Stimulated activated CD8-positive, alpha-beta memory T cell treated with anti-CD3 and anti-CD28 coated beads, Interleukin-4, amount 100 ng/mL, for 4 hours (primary cell): ENCODE measurements at places on chromosomes 4 and X.

- DNase-seq: no peak
These were observed 61.9 kb downstream of the HOPX start for GRCh38 chr4:56619160-56619559.

DNA sequence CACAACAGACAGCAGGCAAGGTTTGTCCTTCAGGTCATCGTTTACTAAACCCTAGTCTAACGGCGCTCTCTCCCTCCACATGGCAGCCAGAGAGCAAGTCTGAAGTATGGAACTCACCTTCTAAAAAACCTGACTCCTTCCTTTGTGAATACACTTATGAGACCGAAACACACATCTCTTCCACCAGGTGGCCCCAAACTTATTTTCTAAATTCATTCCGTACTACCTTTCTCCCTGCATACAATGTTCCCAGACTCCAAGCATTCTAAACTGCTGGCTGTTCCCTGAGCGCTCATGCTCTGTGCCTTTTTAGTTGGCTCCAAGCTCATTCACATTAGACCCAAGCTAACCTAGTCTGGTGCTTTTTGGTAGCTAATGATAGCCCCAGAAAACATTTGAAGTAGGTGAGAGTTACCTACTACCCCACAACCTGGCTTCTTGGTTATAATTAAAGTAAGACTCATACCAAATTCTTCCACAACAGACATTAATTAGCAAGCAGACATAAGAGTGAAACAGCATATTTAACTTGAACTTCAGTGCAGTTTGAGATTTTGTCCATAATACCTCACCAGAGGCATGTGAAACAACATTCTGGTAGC is 67.6 kb upstream of the DCLK2 start:
- no peak for DNase-seq

GRCh38 chr4:183863155-183863825 is 41.8 kb upstream of the STOX2 start:
- DNase-seq: no peak

- DNase-seq: no peak
These were observed 427.9 kb downstream of the SPRY1 start for GRCh38 chr4:123824524-123824923.

GRCh38 chrX:55486736-55487135 is 2.9 kb downstream of the USP51 start:
- no peak for DNase-seq

DNA sequence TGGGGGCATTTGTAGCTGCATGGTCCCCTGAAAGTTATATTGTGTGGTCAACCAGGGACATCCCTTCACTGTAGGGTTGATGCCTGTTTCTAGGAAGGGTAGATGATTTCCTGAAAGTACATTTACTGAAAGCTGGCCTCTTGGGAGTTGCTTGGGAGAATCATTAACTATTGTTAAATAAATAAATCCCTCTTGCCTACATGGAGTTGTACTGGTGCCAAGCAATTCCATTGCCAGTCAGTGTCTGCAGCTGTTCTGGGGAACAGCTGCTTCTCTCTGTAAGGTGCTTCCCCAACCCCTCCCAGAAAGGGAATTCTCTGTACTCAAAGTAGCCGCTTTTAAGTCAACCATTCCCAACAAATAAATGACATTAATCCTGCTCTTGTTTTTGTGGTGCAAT is 51.1 kb downstream of the C4orf51 start:
- DNase-seq: no peak

DNA sequence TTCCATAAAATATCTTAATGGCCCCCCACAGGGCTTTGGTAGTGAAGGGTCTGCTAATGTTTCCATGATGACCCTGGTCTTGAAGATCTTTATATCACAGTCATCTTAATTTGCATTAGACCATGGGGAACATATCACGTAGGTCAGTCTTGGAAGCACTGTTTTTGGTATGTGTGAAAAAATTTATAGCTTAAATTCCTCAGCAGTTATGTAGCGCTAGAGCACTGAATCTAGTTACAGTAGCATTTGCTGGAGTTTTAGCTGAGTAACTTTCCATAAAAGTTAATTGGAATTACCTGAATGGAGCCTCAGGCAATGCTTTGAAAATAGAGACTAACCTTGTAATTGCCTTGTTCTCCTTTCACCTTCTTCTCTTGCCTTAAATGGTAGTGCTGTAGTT is 648.8 kb downstream of the IQCM start:
- DNase-seq: no peak

DNA sequence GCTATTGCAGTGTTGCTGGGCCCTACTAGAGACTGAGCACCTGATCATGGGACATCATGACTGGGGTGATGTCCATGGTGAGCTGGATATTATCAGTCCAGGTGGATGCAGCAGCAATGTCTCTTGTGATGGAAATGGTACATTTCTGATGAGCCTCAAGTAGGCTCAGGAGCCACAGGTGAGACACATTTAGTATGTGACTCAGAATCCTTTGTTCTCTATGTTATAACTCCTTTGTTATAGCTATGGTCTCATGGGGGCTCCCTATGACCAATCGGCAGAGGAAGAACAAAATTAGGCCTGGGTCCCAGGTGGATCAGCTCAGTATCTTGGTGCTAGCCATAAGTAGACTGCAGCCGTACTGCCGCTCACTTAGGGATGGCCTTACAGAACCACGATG is 107.9 kb upstream of the FAT1 start:
- DNase-seq: no peak

DNA sequence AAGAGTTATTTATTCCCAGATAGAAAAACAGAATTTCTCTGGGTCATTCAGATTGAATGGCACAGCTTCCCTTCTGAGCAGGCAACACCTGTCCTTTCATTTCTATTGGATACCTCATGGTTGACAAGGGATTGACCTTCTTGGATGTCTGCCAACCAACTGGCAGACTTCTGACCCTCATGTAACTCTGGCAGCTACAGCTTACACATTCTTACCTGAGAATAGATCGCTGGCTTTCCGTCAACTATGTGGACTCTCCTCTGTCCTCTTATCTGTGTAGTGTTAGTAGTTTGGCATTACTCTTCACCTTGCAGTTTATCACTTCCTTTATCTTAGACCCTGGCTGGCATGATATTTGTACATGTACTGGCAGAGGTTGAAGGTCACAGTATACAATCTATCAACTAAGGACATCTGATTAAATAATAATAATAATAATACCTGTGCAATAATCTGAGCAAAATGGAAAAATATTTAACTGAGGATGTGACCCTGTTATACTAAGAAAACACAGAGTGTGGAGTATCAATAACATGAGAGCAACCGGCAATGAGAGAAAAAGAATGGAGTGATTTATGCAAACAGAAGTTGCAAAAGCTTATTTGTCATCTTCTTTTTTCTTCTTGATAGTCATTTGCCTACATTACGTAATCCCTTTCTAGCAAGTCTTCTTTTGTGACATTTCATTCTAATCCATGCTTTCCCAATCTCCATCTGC is 1118.2 kb downstream of the ARAP2 start:
- DNase-seq: no peak

DNA sequence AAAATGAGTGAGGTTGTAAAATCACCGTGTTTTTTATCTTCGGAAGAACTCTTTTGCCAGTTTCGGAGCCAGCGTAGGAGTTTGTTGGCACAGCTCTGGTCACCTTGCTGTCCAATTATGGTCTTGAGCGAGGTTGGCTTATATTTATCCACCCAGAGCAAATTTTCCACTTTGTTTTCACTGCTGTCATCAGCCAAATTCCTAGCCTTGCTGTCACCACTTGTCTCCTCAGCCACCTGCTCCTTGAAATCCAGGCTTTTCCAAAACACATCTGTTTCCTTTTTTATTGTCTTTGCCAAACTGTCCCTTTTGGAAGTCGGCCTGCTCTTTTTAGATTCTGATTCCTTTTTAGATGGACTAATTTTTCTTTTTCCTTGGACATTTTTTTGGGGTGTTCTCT is 57.6 kb downstream of the RFC1 start:
- DNase-seq: no peak

DNA sequence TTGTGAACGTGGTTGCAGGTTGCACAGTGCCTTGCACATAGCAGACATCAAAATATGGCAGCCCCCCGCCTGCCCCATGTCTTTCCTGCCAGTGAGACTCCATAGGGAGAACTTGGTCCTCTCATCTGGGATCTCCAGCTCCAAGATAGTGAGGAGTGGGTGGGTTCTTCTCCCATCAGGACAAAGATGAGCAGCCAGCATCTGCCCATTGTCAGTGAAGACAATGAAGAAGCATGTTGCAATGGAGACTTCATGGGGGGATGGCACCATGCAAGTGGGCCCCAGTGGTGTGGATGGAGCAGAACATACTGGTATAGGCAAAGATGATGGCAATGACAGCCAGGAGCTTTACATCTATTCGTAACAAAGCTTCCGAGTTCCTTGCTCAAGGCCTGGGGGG is 80.2 kb downstream of the STARD8 start:
- DNase-seq: no peak

- no peak for DNase-seq
These were observed 893.7 kb upstream of the SLIT2 start for GRCh38 chr4:19358015-19358414.

DNA sequence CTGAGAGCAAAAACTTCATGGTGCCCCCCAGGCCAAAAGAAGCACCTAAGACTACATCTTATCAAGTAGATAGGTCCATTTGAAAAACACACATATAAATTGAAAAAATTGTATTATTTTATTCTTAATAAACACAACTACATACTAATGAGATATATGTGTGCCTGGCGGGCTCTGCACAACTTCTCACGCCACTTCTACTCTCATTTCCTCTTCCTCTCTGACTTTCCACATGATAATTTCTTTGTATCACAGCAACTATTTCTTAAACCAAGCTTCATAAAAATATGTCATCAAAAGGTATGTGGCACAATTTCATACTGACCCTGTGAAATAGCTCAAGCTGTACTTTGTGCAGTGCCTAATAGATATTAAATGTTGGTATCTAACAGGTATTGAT is 10.7 kb upstream of the NPY2R start:
- DNase-seq: no peak

GRCh38 chrX:43349363-43349762 is 306.7 kb upstream of the MAOA start:
- DNase-seq: no peak

DNA sequence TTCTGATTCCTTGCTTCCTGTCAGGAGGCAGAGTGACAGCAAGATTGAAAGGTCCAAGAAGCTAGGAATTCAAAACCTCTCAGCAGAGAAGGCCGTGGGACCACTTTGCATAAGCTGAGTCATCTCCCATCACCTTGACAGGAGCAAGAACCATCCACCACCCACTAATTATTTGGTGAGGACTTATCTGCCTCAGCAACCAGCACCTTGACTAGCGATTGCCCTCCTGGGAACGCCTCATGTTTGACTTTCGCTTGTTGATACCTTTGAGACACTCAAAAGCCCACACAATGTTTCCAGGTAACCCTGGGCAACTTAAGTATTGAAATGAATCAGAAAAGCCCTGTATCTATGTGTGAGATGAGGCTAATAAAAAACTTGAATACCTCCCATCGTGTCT is 233.5 kb upstream of the GYPA start:
- DNase-seq: no peak

- no peak for DNase-seq
These were observed 557.7 kb downstream of the RAB28 start for GRCh38 chr4:12926189-12927066.

- DNase-seq: no peak
These were observed 79.8 kb upstream of the GPM6A start for GRCh38 chr4:175891851-175892250.

GRCh38 chr4:99058228-99058627 is 30.4 kb downstream of the ADH5 start:
- DNase-seq: no peak

DNA sequence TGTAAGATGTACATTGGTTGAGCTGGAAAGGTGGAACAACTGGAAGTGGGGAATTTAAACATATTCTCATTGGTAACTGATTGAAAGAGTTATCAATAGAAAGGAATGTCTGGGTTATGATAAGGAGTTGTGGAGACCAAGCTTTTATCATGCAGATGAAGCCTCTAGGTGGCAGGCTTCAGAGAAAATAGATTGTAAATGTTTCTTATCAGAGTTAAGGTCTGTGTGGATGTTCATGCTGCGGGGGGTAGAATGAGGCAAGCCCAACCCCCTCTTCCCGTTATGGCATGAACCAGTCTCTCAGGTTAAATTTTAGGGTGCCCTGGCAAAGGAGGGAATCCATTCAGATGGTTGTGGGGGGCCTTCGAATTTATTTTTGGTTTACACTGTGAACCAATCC is 16.0 kb downstream of the ARSD start:
- no peak for DNase-seq

GRCh38 chr4:42586775-42587174 is 70.1 kb downstream of the ATP8A1 start:
- DNase-seq: no peak

GRCh38 chr4:96874657-96875056 is 1034.8 kb downstream of the PDHA2 start:
- DNase-seq: no peak

DNA sequence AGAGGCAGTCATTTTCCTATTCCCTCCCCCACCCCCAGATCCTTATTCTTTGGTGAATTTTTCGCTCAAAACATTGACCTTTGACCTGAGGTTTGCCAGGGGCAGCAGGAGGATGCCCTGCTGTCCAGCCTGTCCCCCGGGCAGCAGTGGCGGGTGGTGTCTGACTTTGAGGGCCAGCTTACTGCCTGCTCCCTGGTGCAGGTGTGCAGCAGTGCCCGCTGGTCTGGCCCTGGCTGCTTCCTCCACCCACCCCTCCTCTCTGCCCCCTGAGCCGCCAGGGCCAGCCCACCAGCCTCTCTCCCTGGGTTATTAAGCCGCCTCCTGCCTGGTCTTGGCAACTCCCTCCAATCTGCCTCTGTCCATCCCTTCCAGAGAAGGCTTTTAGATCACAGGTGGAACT is 40.8 kb upstream of the GRPEL1 start:
- no peak for DNase-seq

GRCh38 chrX:3627594-3627993 is 85.9 kb downstream of the PRKX start:
- no peak for DNase-seq

- DNase-seq: no peak
These were observed 17.3 kb downstream of the PGAM4 start for GRCh38 chrX:77952173-77952572.

GRCh38 chr4:157886645-157887044 is 286.2 kb downstream of the GASK1B start:
- no peak for DNase-seq

GRCh38 chr4:140096921-140097320 is 57.1 kb downstream of the MAML3 start:
- no peak for DNase-seq

- no peak for DNase-seq
These were observed 40.1 kb upstream of the SPOCK3 start for GRCh38 chr4:167274351-167274750.

DNA sequence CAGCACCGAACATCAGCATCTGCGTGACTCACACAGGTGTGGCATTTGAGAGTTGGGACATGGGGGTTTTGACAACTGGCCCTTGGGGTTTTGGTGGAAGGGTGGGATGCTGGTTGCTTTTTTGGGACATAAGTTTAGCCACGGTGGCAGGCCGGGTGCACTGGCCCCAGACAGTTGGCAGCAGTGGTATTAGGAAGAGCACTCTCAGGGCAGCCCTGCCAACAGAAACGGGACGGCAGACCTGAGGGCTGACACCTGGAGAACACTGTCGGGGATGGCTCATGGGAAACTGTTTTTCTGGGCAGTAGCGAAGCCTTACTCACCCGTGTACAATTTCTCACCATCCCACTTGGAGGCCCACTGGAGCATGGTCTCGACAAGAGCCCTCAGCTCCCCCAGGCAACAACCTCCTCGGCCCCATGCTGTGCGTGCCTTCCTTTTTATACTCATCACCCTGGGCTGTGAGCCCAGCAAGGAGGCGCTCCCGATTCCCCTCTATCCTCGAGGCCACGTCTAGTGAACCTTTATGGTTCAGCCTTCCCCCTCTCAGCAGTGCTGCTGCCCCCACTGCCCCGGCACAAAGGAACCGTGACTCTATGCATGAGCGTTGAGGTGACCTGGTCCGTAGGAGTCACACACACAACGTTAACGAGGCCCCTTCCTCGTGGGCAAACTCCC is 30.6 kb downstream of the WDR1 start:
- no peak for DNase-seq
